ENCODE measurements at places on chromosomes 11 and 22. TPM values are rescaled to one million over a fixed set of nuclear protein-coding genes. Genes with fewer than 3 reads are reported as not detected.

DNA sequence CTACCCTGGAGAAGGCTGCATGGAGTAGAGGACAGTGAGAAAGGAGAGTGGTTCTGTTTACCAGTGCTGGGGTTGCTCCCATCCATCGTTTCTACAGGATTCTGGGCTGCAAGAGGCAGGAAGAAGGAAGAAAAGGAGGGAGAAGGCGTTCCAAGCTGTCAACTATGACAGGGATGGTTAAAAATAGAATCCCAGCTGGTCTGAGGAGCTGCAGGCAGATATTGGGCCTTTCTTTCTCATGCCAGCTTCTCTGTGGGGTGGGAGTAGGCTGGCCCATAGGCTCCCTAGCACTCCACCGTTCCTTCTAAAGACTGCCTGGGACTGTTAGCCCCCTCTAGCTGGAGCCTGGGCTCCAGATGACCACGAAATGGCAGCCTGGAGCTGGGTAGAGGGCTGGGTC, 13.6 kb downstream of the CCKBR start:
- no peak for DNase-seq
- no peaks in the 10 kb centered on the region for H3K36me3 ChIP-seq
- no peaks in the 10 kb centered on the region for H3K27me3 ChIP-seq
- H3K4me3 ChIP-seq, result no peak overlapping the region
- no peaks in the 10 kb centered on the region for H3K4me1 ChIP-seq

DNA sequence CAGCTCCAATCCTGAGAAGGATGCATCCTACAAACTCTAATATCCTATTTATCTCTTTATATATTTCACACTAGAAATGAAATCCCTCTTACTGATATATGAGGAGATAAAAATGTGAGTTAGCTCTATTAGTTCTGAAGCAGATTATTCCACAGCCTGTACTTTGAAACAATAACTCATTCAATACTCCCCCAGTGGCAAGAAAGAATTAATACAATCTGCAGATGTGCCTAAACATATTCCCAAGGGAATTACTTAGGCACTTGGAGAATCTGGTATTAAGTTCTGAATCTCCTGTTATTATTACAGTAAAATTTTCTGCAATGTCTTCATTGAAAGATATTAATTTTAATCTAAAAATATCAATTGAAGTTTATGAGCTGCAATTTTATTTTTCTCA, 59.4 kb downstream of the DDI1 start:
- no peaks in the 10 kb centered on the region for H3K27me3 ChIP-seq
- no peak overlapping the region for H3K27ac ChIP-seq
- H3K4me3 ChIP-seq, result no peak overlapping the region
- no peaks in the 10 kb centered on the region for H3K4me1 ChIP-seq

- peak overlapping the region; percentile 53 for H3K27ac ChIP-seq
- peaks cover 17% of the 10 kb centered on the region for H3K4me1 ChIP-seq
- no peak overlapping the region for H3K4me3 ChIP-seq
- H3K27me3 ChIP-seq, result no peaks in the 10 kb centered on the region
- H3K36me3 ChIP-seq, result no peaks in the 10 kb centered on the region
- peak; percentile 93 for DNase-seq
These were observed 62.6 kb upstream of the RASD2 start for GRCh38 chr22:35477911-35478582.

GRCh38 chr22:45977003-45977411, at the start of gene WNT7B:
TSS of gene WNT7B (minus strand) at chr22:45977162. CDS start at chr22:45976754, 408 bp downstream.
- peaks cover 4% of the 10 kb centered on the region for H3K4me1 ChIP-seq
- H3K4me3 ChIP-seq, result no peak within 1 kb of the TSS
- H3K27me3 ChIP-seq, result peaks cover 59% of the 10 kb centered on the region
- no peaks in the 10 kb centered on the region for H3K36me3 ChIP-seq
- H3K27ac ChIP-seq, result no peak within 1 kb of the TSS
- DNase-seq, result no peak

The HMGXB4 gene
- total RNA-seq, result 23.9 TPM

DNA sequence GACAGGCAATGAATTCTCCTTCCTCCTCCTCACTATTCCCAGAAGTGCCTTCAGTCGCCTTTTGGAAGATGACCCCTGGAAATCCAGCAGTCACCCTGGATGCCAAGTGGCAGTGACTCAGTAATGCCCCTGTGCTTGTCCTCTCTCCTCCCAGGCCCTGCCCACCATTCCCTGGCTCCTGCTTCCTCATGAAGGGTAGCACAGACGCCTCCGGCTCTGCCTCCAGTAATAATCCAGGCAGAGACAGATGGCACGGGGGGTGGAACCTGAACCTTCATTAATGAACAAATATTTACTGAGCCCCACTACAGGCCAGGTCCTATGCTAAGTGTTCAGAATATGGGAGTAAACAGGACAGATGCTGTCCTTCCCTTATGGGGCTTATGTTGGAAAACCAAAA, 23.2 kb downstream of the SYT13 start:
- no peak overlapping the region for H3K27ac ChIP-seq
- H3K4me3 ChIP-seq, result no peak overlapping the region
- DNase-seq, result no peak
- H3K4me1 ChIP-seq, result peaks cover 2% of the 10 kb centered on the region

DNA sequence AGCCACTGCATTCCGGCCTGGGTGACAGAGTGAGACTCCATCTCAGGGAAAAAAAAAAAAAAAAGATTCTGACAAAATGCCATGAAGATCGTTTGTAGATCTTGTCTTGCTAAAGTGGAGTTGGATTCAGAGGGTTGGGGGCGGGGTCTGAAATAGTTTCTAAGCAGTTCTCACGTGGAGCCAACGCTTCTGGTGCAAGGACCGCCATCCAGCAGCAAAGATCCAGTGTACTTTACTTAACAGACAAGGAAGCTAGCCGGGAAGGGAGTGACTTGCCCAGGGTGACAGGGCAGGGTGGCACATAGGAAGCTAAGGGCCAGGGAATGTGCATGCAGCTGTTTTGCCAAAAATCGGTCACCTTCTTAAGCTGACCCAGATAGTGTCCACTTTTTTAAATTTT, 27.4 kb downstream of the APOL1 start:
- DNase-seq, result no peak
- peaks cover 6% of the 10 kb centered on the region for H3K4me1 ChIP-seq
- H3K4me3 ChIP-seq, result no peak overlapping the region
- H3K36me3 ChIP-seq, result peaks cover 36% of the 10 kb centered on the region

- no peaks in the 10 kb centered on the region for H3K36me3 ChIP-seq
- H3K27me3 ChIP-seq, result no peaks in the 10 kb centered on the region
- H3K4me1 ChIP-seq, result no peaks in the 10 kb centered on the region
- H3K27ac ChIP-seq, result no peak overlapping the region
- no peak for DNase-seq
These were observed 83.7 kb downstream of the FAT3 start for GRCh38 chr11:92308366-92308765.

- no peaks in the 10 kb centered on the region for H3K36me3 ChIP-seq
- DNase-seq, result no peak
- H3K4me1 ChIP-seq, result no peaks in the 10 kb centered on the region
- H3K27me3 ChIP-seq, result no peaks in the 10 kb centered on the region
- H3K27ac ChIP-seq, result no peak overlapping the region
These were observed 13.0 kb downstream of the GALNT18 start for GRCh38 chr11:11608783-11609232.

The SCO2 gene
- total RNA-seq, result 5.8 TPM

- no peaks in the 10 kb centered on the region for H3K27me3 ChIP-seq
- no peak overlapping the region for H3K4me3 ChIP-seq
- H3K36me3 ChIP-seq, result no peaks in the 10 kb centered on the region
- no peaks in the 10 kb centered on the region for H3K4me1 ChIP-seq
- DNase-seq, result no peak
These were observed 42.7 kb downstream of the DDIAS start for GRCh38 chr11:82944198-82944597.

DNA sequence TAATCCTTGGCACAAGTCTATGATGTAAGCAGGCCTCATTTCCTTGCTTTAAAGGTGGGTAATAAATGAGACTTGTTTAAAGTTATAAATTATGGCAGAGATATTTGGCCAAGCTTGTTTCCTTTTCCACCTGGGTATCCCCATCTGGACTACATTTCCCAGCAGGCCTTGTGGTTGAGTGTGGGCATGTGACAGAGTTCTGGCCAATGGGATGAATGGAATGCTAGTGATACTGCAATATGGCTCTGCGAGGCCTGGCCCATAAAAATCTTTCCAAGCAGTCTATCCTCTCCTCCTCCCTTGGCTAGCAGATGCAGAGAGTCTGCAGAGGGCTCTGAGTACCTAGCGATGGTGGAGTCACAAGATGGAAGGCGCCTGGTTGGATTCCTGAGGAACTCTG, 102.5 kb downstream of the TIMP3 start:
- DNase-seq, result peak; percentile 45
- no peak overlapping the region for H3K4me3 ChIP-seq
- no peak overlapping the region for H3K27ac ChIP-seq
- H3K4me1 ChIP-seq, result no peaks in the 10 kb centered on the region

GRCh38 chr11:73217810-73218105, 323 bp upstream of the P2RY2 start:
- peak overlapping the region; percentile 62 for H3K4me3 ChIP-seq
- no peaks in the 10 kb centered on the region for H3K4me1 ChIP-seq
- no peaks in the 10 kb centered on the region for H3K27me3 ChIP-seq
- H3K36me3 ChIP-seq, result no peaks in the 10 kb centered on the region
- peak overlapping the region; percentile 50 for H3K27ac ChIP-seq

GRCh38 chr11:30131535-30131934, 99.3 kb upstream of the FSHB start:
- H3K36me3 ChIP-seq, result no peaks in the 10 kb centered on the region
- no peak overlapping the region for H3K4me3 ChIP-seq
- no peak overlapping the region for H3K27ac ChIP-seq
- H3K27me3 ChIP-seq, result no peaks in the 10 kb centered on the region
- H3K4me1 ChIP-seq, result no peaks in the 10 kb centered on the region

The TSGA10IP gene
- total RNA-seq, result not detected

DNA sequence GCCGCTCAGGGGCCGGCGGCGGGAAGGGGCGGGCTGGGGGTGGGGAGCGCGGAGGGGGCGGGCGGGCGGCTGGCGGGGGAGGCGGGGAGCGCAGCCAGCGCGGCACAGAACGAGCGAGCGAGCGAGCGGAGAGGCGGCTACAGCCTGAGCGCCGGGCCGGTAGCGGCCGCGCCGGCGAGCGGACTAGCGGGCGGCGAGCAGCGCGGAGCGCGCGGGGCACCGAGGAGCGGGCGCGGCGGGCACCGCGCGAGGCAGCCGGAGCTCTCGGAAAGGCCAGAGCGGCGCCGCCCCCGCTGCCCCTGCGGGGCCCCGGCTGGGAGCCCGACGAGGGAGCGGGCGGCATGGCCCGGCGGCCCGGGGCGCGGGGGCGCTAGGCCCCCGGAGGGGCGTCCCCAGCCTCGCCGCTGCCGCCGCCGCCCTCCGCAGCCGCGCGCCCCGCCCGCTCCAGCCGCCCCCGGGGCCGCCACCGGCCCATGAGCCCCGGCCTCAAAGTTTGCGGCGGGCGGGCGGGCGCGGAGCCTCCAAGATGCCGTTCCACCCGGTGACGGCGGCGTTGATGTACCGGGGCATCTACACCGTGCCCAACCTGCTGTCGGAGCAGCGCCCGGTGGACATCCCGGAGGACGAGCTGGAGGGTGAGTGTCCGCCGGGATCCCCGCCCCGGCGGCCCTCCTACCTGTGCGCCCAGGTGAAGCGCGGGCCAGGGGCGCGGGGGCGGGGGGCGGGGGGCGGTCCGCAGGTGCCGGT, at the start of gene CABP7:
Gene CABP7 (plus strand): TSS at position 105 of the 747 bp plus-strand sequence. CDS start 422 bp downstream, at position 527.
- H3K27me3 ChIP-seq, result peaks cover 28% of the 10 kb centered on the region
- no peaks in the 10 kb centered on the region for H3K4me1 ChIP-seq
- H3K4me3 ChIP-seq, result no peak within 1 kb of the TSS
- no peak within 1 kb of the TSS for H3K27ac ChIP-seq

The SCGB1A1 gene
- total RNA-seq, result not detected

- DNase-seq, result no peak
- H3K4me3 ChIP-seq, result no peak overlapping the region
- H3K4me1 ChIP-seq, result no peaks in the 10 kb centered on the region
- H3K27ac ChIP-seq, result no peak overlapping the region
These were observed 42.9 kb downstream of the C11orf96 start for GRCh38 chr11:43985386-43985752.

- H3K27ac ChIP-seq, result no peak overlapping the region
- no peaks in the 10 kb centered on the region for H3K4me1 ChIP-seq
- H3K27me3 ChIP-seq, result no peaks in the 10 kb centered on the region
- H3K36me3 ChIP-seq, result no peaks in the 10 kb centered on the region
- no peak for DNase-seq
These were observed 1.3 kb downstream of the OR52D1 start for GRCh38 chr11:5489576-5490357.

- peak; percentile 63 for DNase-seq
- no peaks in the 10 kb centered on the region for H3K36me3 ChIP-seq
- H3K4me3 ChIP-seq, result no peak overlapping the region
- peaks cover 10% of the 10 kb centered on the region for H3K4me1 ChIP-seq
- no peaks in the 10 kb centered on the region for H3K27me3 ChIP-seq
- H3K27ac ChIP-seq, result no peak overlapping the region
These were observed 11.0 kb downstream of the CRELD2 start for GRCh38 chr22:49929211-49929979.

The SAA4 gene
- not detected for total RNA-seq

DNA sequence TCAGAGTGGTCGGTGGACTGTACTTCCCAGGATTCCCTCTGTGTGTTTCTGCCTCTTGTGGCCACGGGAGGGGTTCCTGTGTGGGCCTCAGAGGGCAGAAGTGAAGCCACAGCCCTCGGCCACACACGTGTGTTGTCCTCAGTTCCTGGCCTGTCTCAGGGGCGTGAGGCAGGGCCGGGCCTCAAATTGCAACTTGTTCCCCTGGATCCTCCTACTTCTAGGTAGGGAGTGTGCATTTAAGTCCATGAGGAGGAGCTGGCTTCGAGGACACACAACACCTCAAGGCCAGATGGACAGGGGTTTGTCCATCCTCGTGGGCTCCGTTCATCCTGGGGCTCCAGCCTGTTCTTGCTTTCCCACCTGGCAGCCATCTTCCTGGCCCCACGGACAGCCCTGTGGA, 573.0 kb downstream of the TBC1D22A start:
- H3K4me3 ChIP-seq, result no peak overlapping the region
- no peak overlapping the region for H3K27ac ChIP-seq
- no peaks in the 10 kb centered on the region for H3K4me1 ChIP-seq
- no peaks in the 10 kb centered on the region for H3K36me3 ChIP-seq

The PATE4 gene
- total RNA-seq, result not detected

GRCh38 chr11:48064306-48064705, 83.9 kb downstream of the PTPRJ start:
- DNase-seq, result no peak
- no peaks in the 10 kb centered on the region for H3K4me1 ChIP-seq
- no peak overlapping the region for H3K4me3 ChIP-seq
- H3K36me3 ChIP-seq, result no peaks in the 10 kb centered on the region
- H3K27ac ChIP-seq, result no peak overlapping the region

The NRGN gene
- 3.1 TPM for total RNA-seq

DNA sequence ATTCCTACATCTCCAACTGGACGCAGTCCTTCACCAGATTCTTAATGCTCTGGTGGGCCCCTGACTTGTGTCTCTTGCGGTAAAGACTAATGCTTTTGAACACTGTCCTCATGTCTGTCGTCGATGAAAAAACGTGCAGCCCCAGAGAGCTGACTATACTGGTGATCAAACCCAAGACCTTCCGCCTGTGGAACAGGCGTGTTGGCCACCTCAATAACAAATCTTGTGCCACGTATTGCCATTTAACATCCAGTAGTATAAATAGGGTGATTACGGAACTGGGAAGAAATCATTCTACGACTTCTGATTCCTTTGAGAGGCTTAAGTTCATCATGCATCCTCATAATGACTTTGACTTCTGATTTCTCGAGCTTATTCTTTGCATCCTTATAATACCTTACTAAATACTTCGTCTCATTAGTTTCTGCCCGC, 45.6 kb downstream of the OR4D9 start:
- H3K27me3 ChIP-seq, result no peaks in the 10 kb centered on the region
- H3K4me1 ChIP-seq, result no peaks in the 10 kb centered on the region
- no peak overlapping the region for H3K27ac ChIP-seq
- no peaks in the 10 kb centered on the region for H3K36me3 ChIP-seq
